HuH-7 (cell line): ENCODE measurements at places on chromosomes 7 and 10.
A peak's percentile ranks its signal among the peaks of the same experiment; 100 is the strongest.

GRCh38 chr7:32892521-32893206 lies 1.1 kb upstream of the KBTBD2 start:
- no peak for DNase-seq

DNA sequence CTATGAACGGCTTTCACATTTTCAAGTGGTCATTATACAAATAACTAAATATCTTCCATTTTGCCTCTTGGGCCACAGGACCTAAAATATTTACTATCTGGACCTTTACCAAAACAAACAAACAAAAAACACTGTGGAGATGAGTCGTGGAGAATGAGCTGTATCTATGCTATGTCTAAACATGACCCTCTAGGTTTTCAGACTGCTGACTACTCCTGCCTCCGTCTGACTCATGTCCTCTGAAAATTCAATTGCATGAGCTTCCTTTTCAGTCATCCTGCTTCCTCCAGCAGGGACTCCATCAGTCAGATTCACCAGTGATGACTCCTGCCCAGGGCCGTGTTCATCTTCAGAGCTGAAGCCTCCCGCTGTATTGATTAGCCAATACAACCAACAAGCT lies 96.8 kb downstream of the COL28A1 start:
- DNase-seq = no peak

- DNase-seq = no peak
Observed at GRCh38 chr10:22133749-22134624, 83.8 kb downstream of the EBLN1 start.

- no peak for DNase-seq
Observed at GRCh38 chr7:107953265-107953923, 49.6 kb downstream of the LAMB1 start.

DNA sequence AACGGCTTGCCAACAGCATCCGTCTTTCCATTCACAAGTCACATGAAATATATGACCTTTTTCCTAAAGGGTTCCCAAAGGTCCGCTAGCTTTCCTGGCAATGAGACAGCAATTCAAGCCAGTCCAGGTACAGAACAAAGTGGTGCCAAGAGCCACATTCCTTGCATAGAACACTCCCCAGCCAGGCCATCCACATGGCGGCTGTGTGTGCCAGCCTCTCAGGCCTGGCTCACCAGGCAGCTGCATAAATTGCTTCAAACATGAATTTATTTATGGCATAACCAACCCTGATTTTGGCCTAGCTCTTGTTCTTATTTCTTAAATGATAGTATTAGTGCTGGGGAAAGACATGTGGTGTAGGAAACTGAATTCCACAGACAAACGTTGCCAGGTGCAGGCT lies 63.7 kb upstream of the CREB5 start:
- no peak for DNase-seq

GRCh38 chr7:10889266-10889898 lies 84.3 kb upstream of the PHF14 start:
- peak; percentile 43 for DNase-seq

- DNase-seq = no peak
Observed at GRCh38 chr7:155340071-155340531, 42.4 kb downstream of the INSIG1 start.

- peak; percentile 72 for DNase-seq
Observed at GRCh38 chr7:191105-191980, 1.0 kb upstream of the FAM20C start.

DNA sequence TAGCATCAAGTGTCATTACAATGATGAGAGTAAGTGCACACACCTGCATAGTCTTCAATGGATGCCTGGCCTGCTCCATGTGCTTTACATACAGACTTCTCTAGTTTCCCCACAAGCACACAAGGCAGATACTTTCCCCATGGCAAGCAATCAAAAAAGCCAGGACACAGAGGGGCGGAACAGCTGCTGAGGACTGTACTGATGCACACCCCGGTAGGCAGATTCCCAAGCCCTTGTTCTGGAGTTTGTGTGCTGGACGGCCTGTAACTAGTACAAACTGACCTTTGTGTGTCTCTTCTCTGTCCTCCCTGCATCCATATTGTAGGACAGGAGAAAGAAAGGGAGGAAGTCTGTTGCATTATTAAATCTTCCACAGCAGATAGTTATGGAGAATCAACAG lies 25.8 kb downstream of the UBE2D4 start:
- no peak for DNase-seq

DNA sequence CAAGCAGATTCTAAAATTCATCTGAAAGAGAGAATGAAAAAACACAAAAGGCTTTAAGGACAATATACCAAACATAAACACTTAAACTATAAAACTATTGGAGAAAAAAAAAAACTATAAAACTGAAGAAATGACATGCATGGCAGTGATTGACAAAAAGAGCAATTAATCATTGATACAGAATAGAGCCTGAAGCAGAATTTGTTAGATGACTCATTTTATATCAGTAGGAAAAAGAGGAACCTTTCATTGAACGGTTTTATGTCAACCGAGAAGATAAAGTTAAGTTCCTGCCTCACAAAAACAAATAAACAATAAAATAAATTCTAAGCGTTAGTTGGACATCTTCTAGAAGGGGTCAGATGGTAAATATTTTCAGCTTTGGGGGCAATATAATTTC lies 23.3 kb downstream of the NPY start:
- no peak for DNase-seq

- no peak for DNase-seq
Observed at GRCh38 chr10:90481326-90481923, 376.4 kb downstream of the HTR7 start.

DNA sequence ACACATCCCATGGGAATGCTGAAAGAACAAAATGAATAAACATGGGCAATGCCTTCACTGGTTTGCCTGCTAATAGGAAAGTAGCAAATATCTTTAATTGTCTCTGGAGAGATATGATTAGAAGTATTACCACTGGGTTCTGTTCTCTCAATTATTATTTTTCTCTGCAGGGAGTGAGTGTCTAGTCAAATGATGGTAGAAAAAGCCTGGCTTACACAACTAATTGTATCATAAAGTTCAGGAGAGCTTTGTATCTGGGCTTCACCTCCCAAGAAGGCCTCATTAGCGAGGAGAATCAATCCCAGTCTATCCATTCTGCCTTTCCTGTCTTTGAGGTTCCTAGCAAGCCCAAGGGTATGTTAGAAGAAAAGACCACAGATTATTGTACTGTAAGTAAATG lies at the start of gene OR2A14:
Gene OR2A14 (plus strand): TSS at position 301 of the 400 bp plus-strand sequence. CDS start 5,937 bp downstream, outside the sequence.
- no peak for DNase-seq

DNA sequence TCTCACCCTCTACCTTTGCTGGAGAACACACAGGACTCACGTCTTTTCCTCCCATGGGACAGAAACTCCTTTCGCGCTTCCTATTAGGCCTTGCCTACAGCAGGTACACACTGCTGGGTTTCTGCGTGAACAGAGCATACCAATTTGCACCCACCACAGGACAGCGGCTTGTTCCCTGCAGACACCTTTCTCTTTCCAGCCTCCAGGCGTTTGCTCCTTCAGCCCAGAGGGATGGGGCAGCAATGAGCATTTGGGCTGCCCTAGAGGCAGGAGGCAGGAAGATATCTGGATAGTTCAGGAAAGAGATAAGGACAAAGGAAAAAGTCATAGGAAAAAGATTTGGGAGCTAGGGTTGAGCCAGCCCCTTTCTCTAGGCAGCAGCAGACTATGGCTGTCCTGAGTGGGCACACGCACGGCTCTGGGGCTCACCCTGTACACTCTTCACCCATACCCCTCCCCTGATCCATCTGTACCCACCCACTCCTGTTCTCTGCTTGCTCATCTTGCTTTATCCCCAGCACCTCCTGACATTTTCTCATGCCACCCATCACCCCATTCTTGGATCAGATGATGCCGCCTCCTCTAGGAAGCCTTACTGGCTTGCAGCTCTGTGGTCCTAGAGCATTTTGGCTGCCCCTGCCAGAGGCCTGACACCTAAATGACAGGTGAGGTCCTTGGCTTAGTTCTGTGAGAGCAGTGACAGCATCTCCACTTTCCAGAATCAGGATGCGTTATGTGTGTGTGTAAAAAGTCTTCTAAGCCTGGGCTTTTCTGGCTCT lies 40.7 kb upstream of the SPDYE3 start:
- DNase-seq = no peak

- no peak for DNase-seq
Observed at GRCh38 chr10:133358162-133358924, 524 bp upstream of the FUOM start.

DNA sequence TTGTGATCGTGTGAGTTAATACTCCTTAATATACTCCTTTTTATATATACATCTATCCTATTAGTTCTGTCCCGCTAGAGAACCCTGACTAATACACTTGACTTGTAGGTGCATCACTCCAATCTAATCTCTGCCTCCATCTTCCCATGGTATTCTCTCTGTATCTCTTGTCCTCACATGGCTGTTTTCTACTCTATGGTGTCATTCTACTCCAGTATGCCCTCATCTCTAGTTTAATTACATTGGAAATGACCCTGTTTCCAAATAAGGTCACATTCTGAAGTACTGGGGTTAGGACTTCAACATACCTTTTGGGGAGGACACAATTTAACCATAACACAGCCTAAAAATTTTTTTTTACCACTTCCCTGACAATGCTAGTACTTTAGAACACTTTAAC lies 25.8 kb upstream of the TNKS2 start:
- DNase-seq = no peak

DNA sequence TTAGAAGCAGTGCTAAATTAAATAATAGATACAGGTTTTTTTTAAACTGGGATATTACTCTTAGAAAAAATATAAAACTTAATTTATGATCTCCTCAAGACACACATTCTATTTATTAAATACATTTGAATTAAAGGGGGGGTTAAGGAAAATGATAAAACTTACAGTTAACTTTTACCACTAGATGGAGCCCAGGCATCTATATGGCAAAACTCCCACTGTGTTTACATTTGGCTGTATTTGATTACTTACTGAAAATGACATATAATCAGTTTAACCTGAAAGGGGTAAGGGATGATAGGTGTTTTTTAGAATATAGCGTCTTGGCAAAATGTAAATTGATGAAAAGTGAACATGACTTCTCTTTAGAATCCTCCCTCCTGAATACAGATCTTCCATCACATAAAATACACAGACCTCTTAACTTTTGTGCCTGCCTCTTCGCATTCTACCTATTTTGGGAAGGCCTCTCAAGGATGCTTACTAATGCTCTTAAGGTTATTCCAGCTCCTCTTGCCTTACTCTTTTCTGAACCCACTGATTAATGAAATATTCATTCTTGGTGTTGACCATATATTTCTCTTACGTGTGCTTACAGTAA lies 235.7 kb downstream of the AGMO start:
- no peak for DNase-seq

- DNase-seq = no peak
Observed at GRCh38 chr7:6161463-6162330, 110.7 kb downstream of the CYTH3 start.

- no peak for DNase-seq
Observed at GRCh38 chr7:121753944-121754343, 119.0 kb upstream of the PTPRZ1 start.

GRCh38 chr10:34288634-34289033 lies 526.5 kb downstream of the PARD3 start:
- DNase-seq = no peak

DNA sequence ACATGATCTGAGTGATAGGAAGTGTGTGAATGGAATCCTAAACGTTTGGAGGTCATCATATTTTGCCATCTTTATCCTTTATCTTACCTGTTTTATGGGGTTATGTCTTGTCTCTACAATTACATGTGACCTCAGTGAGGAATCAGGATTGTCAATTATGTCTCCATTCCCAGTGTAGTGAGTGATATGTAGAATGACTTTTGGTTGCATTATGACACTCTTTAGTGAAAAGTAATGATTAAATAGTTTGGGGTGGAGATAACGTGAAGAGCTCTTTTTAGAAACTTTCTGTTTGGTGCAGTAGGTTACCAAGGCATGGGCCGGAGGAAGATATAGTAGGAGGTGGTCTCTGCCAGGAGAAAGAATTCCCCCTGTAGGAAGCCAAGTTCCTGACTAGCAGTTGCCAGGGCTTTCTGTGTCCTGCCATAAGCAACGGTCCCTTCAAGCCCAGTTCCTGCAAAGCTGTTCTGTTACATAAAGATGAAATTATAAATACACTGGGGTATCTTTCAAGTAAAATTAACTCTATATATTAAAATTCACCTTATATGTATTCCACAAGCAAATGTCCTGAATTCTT lies 228.2 kb downstream of the NSUN6 start:
- no peak for DNase-seq

- DNase-seq = no peak
Observed at GRCh38 chr10:26621889-26622711, 75.4 kb upstream of the PDSS1 start.

DNA sequence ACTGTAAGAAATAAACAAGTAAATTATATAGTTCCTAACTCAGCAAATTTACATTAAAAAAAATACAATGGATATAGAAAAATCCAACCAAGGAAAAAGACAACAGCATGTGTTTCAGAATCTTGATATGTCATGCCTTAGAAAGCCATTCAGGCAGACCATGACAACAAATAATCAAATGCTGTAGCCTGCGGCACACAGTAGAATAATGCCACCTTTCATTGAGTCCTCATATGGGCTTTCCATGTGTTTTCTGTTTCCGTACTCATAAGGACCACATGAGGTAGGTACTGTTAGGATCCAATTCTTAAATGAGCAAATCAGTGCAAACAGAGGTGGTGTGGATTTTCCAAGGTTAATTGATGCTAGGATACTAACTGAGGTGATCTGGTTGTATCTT lies 138.6 kb downstream of the CUBN start:
- DNase-seq = no peak

- no peak for DNase-seq
Observed at GRCh38 chr7:97471491-97471890, 260.4 kb upstream of the TAC1 start.

DNA sequence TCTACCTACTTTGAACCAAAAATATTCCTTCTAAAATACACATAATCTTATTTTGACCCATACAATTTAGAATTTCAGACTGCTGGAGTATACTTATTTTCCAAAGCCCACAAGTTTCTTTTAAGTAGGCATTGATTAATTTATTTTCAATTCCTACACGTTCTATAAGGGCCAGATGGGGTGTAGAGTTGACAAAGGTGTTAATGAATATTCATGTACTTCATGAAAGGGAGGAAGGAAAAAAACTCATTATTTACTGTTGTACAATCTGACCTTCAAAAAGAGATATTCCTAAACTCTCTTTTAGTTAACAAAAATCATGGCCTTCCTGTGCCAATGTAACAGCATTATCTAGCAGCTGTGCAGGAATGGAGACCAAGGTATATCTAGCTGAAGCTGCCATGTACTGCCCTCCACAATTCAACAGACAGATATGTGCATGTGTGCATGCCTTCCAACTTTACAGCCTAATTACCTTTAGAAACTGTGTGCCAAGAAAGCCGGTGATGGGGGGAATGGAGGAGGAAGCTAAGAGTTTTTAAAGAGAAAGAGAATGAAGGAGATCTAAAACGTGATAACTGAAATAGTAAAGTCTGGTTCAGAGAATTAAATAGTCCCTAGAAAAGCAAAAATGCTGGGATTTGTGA lies 108.9 kb downstream of the UPF2 start:
- no peak for DNase-seq

DNA sequence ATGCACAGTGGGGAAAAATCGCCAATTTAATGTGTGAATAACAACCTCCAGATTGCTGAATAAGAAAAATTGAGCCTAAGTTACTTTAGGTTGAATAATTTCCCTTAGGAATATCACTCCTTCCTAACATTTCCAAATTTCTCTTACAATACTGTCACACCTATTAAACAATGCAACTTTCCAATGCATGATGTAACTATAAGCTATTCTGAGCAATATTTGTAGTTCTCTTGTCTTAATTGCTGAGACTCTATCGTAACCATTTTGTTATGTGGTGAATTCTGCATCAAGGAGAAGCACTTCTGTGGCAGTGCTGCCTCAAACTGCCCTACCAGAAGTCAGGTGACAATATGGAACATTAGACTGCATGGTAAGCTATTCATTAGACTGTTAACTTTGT lies 386.7 kb upstream of the LRRN3 start:
- no peak for DNase-seq

- DNase-seq = no peak
Observed at GRCh38 chr7:90345595-90346335, 751 bp upstream of the GTPBP10 start.
